B cell (primary cell): ENCODE measurements at places on chromosomes 16 and 17.

DNA sequence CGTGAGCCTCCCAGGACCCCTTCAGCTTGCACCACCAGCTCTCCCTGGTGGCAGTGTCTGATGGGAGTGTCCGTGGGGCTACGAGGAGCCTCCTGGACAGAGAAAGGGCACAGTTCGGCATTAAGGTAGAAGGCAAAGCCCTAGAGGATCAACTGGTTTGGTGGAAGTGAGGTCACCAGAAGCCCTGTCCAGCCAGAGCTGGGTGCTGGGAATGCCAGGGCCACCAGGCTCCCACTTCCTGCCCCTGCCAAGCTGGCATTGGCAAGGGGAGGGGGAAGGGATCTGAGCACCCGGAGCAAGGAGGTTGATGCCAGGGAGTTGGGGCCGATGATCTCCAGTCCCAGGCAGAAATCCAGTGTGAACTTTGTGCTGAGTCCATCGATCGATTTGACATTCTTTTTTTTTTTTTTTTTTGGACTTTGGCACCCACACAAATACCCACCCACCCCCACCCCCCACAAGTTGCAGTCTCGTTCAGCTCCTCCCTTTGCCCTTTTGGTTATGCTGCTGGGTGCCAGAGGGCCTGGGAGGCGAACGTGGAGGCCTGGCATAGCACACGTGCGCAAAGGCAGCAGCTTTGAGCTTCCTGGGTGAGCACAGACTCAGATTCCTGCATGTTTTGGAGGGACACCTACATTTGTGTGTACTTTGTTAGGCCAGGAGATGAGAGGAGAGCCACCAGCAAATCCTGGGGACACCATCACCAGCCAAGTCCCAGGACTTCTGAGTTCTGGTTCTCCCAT, 2.1 kb downstream of the NHERF1 start:
- peaks cover 7% of the 10 kb centered on the region for H3K36me3 ChIP-seq
- no peak overlapping the region for H3K27ac ChIP-seq
- peak overlapping the region; percentile 94 for H3K4me3 ChIP-seq
- peaks cover 40% of the 10 kb centered on the region for H3K4me1 ChIP-seq
- no peak for DNase-seq

GRCh38 chr17:17139972-17140589, 66.1 kb downstream of the PLD6 start:
- no peak for DNase-seq
- H3K4me3 ChIP-seq, result no peak overlapping the region
- no peak overlapping the region for H3K27ac ChIP-seq
- no peaks in the 10 kb centered on the region for H3K27me3 ChIP-seq
- peaks cover 89% of the 10 kb centered on the region for H3K36me3 ChIP-seq

GRCh38 chr16:4309833-4310266, 6.0 kb upstream of the GLIS2 start:
- peak; percentile 82 for DNase-seq
- H3K4me3 ChIP-seq, result no peak overlapping the region
- H3K27ac ChIP-seq, result no peak overlapping the region
- H3K27me3 ChIP-seq, result no peaks in the 10 kb centered on the region
- no peaks in the 10 kb centered on the region for H3K36me3 ChIP-seq

DNA sequence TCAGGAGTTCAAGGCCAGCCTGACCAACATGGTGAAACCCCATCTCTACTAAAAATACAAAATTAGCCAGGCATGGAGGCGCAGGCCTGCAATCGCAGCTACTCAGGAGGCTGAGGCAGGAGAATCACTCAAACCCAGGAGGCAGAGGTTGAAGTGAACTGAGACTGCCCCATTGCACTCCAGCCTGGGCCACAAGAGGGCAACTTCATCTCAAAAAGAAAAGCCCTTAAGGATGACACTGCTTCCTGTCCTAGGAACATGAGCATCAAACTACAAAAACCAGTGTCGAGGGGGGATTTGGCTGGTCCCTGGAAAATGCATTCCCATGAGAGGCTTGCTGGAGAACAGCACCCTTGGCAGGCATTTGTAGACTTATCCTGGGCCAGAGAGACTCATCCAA, 449.5 kb upstream of the PSMD7 start:
- no peaks in the 10 kb centered on the region for H3K27me3 ChIP-seq
- H3K36me3 ChIP-seq, result no peaks in the 10 kb centered on the region
- H3K4me1 ChIP-seq, result no peaks in the 10 kb centered on the region
- H3K27ac ChIP-seq, result no peak overlapping the region

DNA sequence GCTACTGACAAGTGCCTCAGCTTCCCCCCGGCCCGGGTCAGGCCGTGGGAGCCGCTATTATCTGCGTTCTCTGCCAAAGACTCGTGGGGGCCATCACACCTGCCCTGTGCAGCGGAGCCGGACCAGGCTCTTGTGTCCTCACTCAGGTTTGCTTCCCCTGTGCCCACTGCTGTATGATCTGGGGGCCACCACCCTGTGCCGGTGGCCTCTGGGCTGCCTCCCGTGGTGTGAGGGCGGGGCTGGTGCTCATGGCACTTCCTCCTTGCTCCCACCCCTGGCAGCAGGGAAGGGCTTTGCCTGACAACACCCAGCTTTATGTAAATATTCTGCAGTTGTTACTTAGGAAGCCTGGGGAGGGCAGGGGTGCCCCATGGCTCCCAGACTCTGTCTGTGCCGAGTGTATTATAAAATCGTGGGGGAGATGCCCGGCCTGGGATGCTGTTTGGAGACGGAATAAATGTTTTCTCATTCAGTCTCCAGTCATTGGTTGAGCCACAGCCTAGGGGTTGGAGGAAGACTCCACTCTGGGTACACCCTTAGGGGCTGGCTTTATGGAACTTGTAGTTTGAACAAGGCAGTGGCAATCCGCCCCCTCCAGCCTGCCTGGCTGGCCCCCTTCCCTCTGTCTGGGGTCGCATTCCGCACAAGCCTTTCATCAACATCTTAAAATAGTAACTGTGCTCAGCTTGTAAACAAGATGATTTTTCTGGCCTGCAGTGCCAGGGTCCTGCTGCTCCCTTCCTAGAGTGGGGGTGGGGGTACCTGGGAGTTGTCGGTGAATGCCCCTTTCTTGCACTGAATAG, 4.1 kb downstream of the SYNGR2 start:
- peak overlapping the region; percentile 52 for H3K4me3 ChIP-seq
- peaks cover 47% of the 10 kb centered on the region for H3K36me3 ChIP-seq
- H3K4me1 ChIP-seq, result peaks cover 87% of the 10 kb centered on the region
- H3K27ac ChIP-seq, result peak overlapping the region; percentile 74
- peak; percentile 64 for DNase-seq

DNA sequence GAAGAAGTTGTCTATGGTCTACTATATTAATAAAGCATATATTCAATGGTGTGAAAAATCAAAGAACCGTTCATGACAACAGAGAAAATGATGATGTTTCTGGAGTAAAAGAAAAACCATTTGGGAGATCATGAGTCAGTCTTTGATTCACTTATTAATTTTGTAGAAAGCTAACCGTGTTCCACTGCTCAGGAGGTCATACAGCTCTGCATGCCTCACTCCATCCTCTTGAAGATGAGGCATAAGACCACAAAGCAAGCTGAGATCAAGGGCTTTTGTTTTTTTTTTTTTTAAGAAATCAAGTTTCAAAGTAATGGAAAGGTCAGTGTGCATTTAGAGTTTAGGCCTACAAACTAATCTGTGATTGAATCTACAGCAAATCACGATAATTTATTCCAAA, 206.4 kb downstream of the CEP112 start:
- H3K4me3 ChIP-seq, result no peak overlapping the region
- H3K36me3 ChIP-seq, result no peaks in the 10 kb centered on the region
- H3K27ac ChIP-seq, result no peak overlapping the region
- no peaks in the 10 kb centered on the region for H3K4me1 ChIP-seq
- DNase-seq, result no peak
- H3K27me3 ChIP-seq, result no peaks in the 10 kb centered on the region

GRCh38 chr16:85515319-85515745, 97.8 kb upstream of the GSE1 start:
- H3K27ac ChIP-seq, result no peak overlapping the region
- H3K4me3 ChIP-seq, result no peak overlapping the region
- no peaks in the 10 kb centered on the region for H3K4me1 ChIP-seq
- H3K27me3 ChIP-seq, result no peaks in the 10 kb centered on the region
- no peaks in the 10 kb centered on the region for H3K36me3 ChIP-seq

- peak overlapping the region; percentile 29 for H3K27ac ChIP-seq
- peaks cover 9% of the 10 kb centered on the region for H3K4me1 ChIP-seq
- no peaks in the 10 kb centered on the region for H3K36me3 ChIP-seq
- H3K27me3 ChIP-seq, result no peaks in the 10 kb centered on the region
Measured at GRCh38 chr17:73482251-73482716, 162.0 kb downstream of the SDK2 start.

DNA sequence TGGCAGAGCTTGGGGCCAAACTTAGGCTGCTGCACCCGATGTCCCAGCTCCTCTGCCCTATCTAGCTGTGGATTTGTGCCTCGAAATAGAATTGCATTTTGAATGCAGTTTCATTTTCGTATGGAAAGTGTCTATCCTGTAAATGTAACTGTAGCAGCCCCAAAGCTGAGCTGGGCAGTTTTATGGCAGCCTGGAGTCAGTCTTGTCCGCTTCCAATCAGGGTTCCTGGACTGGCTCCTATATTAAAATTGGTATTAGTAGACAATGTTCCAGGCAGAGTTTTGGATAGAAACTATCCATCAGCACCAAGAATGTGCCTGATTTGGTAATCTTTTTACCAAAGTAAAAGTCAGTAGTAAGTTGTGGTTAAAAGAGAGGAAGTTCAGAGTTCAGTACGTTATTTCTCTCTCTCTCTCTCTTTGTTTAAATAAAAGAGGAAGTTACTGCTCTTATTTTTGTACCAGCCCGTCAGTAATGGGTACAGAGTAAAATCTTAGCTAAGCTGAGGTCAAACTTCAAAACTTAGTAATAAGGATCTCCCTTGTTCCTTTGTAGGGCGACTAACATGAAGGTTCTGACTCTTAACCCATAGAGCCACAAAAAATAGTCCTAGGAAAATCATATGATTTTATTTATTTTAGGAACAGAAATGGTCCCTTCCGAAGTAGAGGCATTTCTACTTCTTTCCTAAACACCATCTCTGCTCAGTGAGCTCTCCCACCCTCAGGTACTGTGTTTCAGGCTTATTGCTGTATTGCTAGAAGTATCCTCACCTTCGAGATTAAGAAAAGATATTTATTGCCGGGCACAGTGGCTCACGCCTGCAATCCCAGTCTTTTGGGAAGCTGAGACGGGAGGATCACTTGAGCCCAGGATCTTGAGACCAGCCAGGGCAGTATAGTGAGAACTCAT, 28.0 kb downstream of the PRKCB start:
- peaks cover 92% of the 10 kb centered on the region for H3K4me1 ChIP-seq
- H3K27ac ChIP-seq, result peak overlapping the region; percentile 76
- no peaks in the 10 kb centered on the region for H3K36me3 ChIP-seq
- H3K27me3 ChIP-seq, result no peaks in the 10 kb centered on the region

DNA sequence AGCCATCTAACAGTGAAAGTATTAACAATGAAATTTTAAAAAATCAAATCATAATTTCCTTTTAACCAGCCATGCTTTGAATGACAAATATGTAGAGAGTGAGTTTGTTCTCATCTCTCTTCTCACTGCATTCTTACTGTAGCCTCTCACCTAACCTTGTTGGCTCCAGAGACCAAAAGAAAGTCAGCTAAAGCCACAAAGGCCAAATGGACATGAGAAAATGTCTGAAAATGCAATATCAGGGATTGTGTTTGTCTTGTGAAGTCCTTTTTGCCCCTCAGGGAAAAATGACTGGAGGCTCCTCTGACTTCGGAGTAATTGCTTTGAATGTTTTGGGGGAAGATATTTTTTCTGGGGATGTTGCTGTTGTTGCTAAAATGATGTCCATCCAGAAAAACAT, 166.3 kb downstream of the SLC39A11 start:
- no peak overlapping the region for H3K27ac ChIP-seq
- H3K4me3 ChIP-seq, result no peak overlapping the region
- no peaks in the 10 kb centered on the region for H3K36me3 ChIP-seq
- DNase-seq, result no peak

- no peak for DNase-seq
- H3K36me3 ChIP-seq, result no peaks in the 10 kb centered on the region
- peaks cover 17% of the 10 kb centered on the region for H3K27me3 ChIP-seq
Measured at GRCh38 chr17:78947235-78948149, 22.3 kb upstream of the TIMP2 start.

DNA sequence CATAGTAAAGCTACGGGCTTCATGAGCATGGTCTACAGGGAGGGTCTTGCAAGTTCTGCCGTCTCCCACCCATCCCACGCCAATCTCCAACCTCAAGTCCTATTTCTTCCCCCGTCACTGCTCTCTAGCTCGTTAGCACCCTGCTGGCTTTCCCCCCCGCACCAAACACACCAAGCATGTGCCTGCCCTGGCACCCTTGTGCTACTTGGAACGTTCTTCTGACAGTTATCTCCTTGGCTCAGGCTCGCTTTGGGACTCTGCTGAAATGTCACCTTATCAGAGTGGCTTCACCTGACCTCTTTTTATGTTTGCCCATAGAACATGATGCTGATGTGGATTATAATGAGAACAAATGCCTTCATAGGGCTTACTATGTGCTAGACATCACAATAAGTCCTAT, 21.9 kb downstream of the GLYR1 start:
- no peak overlapping the region for H3K27ac ChIP-seq
- no peaks in the 10 kb centered on the region for H3K4me1 ChIP-seq
- peaks cover 78% of the 10 kb centered on the region for H3K36me3 ChIP-seq
- H3K27me3 ChIP-seq, result no peaks in the 10 kb centered on the region
- no peak overlapping the region for H3K4me3 ChIP-seq
